ENCODE measurements at places on chromosomes 11 and 22.

GRCh38 chr22:46626356-46626755 is 6.2 kb downstream of the GRAMD4 start:
- DNase-seq = no peak

GRCh38 chr22:30211124-30211820 is 35.3 kb downstream of the LIF start:
- DNase-seq = no peak

DNA sequence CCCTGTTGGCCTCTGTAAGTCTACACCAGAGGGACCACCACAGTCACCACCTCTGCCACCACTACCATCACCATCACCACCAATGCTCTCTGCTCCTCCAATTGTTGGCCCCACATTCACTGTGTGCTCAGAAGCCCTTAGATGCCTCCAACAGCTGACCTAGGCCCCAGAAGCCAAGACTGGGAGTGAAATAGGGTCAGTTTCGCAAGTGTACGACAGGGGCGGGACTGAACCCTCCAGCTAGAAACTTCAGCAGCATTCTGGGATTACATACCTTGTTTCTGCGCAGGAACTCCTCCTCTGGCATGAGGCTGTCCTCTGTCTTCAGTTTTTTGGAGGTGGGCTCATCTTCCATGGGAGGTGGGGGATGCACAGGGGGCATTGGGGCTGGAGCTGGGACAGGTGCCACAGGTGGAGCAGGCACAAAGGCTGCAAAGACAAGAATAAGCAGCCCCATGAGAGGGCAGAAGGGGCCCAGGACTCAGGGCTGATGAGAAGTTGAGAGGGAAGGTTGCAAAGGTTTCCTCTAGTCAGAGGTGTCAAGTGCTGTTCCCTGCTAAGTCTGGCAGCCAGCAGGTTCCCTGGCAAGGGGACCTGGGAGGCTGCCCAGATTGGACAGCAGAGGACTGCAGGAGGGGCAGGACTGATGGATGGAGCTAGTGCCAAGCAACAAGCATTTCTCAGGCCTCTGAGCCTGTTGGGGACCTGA is 10.2 kb upstream of the TBC1D10A start:
- DNase-seq = no peak

DNA sequence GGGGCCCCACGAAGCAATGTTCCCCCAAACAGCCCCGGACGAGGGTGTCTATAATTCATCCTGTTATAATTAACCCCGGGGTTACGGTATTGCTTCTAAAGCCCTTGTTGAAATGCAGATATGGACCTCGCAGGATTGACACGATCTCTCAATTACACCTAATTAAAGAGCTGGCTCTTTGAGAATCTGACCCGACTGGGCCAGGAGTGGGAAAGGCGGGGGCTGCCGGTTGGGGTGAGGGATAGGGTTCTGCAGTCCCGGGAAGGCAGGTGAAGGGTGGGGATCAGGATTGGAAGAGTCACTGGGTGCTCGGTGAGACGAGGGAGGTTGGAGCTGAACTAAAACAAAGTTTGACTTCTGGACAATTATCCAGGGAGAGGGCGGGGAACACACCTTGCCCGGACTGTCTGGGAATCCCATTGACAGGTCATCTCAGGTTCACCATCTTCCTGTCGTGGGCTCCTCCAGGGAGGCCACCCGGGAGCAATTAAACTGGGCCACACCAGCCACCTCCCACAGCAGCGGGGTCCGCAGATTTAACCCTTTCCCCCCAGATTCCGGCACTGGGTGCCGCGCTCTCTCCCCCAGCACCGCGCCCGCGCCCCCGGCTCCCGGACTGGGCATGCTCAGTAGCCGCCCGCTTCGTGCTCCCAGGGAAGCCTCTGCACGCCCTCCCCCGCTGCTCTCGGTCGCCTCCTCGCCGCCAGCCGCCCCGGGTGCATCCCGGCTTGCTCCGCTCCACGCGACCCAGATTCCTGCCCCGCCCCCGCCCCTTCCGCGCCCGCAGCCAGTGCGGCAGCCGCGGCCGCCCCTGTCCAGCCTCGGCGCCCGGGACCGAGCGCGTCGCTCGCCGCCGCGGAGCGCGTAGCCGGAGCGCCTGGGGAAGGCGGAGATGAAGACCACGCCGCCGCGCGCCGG is at the start of gene ELMOD1:
Gene ELMOD1 (plus strand): TSS at position 688 of the 918 bp plus-strand sequence. CDS start 27,043 bp downstream, outside the sequence.
- DNase-seq = peak; percentile 31

DNA sequence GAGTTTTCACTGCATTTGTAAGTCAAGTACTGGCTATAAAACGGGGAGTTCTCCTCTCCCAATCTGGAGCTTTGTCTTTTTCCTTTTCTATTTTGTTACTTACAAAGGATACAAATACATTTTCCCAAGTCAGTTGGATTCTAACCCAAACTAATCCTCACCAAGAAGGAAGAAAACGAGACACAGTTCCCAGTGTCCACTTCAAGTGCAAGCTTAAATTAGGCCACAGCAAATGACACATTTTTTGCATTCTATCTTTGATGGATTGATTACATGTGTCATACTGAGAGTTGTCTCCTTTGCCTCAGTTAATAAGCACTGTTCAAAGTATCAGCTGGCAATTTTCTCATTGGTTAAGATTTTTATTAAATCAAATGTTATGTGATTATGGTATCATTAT is 296.7 kb upstream of the ANO5 start:
- DNase-seq = no peak

- DNase-seq = no peak
Observed at GRCh38 chr22:22420580-22420979, 88.0 kb downstream of the ZNF280B start.

All from NCI-H1930 (cell line).